ENCODE measurements at places on chromosomes 2 and 18. TPM values are rescaled to one million over a fixed set of nuclear protein-coding genes. Genes with fewer than 3 reads are reported as not detected.

- no peak for DNase-seq
- H3K36me3 ChIP-seq, result no peaks in the 10 kb centered on the region
- H3K27me3 ChIP-seq, result no peaks in the 10 kb centered on the region
- H3K27ac ChIP-seq, result no peak overlapping the region
- H3K4me3 ChIP-seq, result no peak overlapping the region
Observed at GRCh38 chr2:25608718-25609117, 64.7 kb downstream of the DTNB start.

DNA sequence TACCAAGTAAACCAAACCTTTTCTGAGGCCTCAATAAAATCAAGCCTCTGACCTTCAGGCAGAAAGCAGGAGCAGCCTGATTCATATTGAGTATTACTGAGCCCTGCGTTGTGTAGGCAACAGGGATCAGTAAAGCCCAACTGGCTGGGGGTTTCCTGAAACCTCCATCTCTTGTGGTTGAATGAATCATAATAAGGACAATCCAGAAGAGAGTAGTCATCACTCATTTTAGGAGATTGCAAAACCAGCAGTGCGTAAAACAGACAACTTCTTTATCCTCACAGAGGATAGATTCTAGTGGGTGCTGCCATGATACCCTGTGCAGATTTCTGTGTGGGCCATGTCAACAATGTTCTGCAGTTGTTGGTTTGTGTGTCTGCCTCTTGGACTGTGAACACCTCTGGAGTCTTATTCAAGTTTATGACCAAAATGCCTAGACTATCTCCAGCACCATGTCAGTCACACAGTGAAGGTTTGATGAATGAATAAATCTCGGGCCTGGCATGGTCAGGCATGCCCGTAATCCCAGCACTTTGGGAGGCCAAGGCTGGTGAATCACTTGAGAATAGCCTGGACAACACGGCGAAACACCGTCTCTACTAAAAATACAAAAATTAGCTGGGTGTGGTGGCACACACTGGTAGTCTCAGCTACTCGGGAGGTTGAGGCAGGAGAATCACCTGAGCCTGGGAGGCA lies 51.8 kb upstream of the RAB27B start:
- H3K27me3 ChIP-seq, result no peaks in the 10 kb centered on the region
- H3K4me1 ChIP-seq, result no peaks in the 10 kb centered on the region
- H3K4me3 ChIP-seq, result no peak overlapping the region
- H3K27ac ChIP-seq, result no peak overlapping the region

GRCh38 chr2:129907256-129907998 lies 72.0 kb upstream of the RAB6C start:
- no peaks in the 10 kb centered on the region for H3K27me3 ChIP-seq
- no peaks in the 10 kb centered on the region for H3K36me3 ChIP-seq
- H3K4me3 ChIP-seq, result no peak overlapping the region
- no peak for DNase-seq

GRCh38 chr2:196234672-196235071 lies 63.3 kb upstream of the STK17B start:
- no peaks in the 10 kb centered on the region for H3K36me3 ChIP-seq
- no peak overlapping the region for H3K27ac ChIP-seq
- no peak overlapping the region for H3K4me3 ChIP-seq
- H3K4me1 ChIP-seq, result no peaks in the 10 kb centered on the region

DNA sequence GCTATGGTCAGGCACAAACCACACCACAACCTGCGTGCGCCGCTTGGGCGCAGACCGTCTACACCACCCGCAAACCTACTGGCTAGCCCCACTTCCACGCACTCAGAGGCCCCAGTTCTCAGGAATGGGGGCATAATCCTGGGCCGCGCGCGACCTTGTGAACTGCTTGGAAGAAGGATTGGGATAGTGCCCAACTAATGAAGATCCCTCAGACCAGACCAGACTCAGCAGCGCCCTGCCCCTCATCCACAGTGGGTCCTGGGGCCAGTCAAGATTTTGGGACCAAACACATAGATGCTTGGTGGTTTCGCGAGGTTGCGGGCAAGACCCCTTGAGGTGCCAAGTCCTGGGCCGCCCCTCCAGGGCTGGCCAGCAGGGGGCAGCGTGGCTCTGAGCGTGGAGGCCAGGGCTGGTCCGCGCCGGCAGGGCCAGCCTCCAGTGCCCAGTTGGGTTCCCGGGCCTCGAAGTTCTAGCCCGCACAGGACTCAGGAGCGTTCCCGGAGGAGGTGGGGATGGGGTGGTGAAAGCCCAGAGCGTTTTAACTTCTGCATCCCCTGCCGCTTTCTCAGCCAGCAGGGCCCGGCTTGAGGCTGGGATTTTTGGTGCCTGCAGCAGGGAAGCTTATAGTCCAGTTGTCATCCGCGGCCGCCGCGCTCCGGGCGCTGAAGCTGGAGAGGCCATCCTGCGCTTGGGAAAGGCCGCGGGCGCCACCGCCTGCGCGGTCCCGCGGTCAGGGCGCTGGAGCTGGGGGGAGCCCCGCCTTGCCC lies 8.3 kb downstream of the OSR1 start:
- no peak overlapping the region for H3K4me3 ChIP-seq
- no peaks in the 10 kb centered on the region for H3K27me3 ChIP-seq
- H3K4me1 ChIP-seq, result peaks cover 4% of the 10 kb centered on the region
- no peak overlapping the region for H3K27ac ChIP-seq

HSPE1 gene
- total RNA-seq, result 53.2 TPM

SKOR2 gene
- not detected for total RNA-seq
